Fibroblast of skin of abdomen (primary cell): ENCODE measurements at places on chromosomes 11 and 22.

DNA sequence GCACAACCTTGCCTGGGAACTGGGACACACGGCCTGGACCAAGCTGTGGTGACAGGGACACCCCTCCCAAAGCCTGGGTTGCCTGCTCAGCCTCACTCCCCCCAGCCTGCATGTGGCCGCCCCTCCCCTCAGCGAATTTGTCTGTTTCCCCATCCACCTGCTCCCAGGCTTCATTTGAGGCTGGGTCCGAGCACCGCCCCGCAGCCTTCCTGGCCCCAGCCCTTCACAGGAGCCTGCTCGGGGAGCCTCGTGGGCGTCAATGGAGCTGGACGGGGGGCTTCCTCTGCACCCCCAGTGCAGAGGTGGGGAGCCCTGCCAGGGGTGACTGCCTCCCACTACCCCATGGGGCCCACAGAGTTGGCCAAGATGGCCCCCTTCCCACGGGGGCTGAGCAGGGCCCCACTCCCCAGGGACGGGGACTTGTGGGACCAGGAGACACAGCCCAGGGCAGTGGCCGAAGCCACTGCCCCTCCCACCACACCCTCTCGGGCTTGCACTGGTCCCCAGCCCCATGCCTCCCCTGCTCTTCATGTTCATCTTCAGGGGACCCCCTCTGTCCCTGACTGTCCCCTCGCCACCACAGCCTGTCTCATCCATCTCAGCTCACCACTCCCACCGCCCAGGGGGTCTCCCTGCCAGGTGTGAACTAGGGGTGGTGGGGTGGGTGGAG is 91.7 kb downstream of the WNT7B start:
- DNase-seq, result no peak

DNA sequence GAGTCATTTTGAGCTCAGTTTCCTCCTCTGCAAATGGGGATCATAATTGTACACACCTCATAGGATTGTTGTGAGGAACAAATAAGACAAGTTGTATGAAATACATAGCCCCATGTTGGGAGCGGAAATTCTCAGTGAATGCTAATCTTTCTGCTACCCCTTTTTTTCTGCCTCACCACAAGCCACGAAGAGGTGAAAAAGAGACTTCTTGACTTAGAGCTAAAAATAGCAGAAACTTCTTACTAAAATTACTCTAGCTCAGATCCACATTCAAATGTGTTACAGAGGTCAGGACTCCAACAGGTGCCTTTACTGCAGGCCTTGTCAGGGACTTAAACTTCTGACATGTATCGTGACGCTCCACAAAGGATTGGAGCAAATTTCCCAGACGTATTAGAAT is 128.5 kb downstream of the MIAT start:
- DNase-seq, result no peak

GRCh38 chr11:95652002-95652472 is 137.5 kb downstream of the FAM76B start:
- DNase-seq, result peak; percentile 35

DNA sequence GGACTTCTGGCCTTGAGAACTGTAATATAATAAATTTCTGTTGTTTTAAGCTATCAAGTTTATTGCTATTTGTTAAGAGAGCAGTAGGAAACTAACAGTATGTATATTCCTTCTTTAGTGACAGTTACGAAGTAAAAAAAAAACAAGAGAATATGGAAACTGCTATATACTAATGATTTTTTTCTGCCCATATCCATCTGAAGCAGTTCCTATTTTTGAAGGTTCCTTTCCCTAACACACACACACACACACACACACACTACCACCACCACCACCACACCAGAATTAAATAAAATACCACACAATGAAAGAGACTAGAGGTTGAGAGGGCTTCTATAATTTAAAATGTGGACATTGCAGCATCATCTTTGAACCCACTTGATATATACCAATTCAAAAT is 44.4 kb upstream of the CARD18 start:
- no peak for DNase-seq
